Immature natural killer cell (primary cell): ENCODE measurements at places on chromosomes 1 and 21.

DNA sequence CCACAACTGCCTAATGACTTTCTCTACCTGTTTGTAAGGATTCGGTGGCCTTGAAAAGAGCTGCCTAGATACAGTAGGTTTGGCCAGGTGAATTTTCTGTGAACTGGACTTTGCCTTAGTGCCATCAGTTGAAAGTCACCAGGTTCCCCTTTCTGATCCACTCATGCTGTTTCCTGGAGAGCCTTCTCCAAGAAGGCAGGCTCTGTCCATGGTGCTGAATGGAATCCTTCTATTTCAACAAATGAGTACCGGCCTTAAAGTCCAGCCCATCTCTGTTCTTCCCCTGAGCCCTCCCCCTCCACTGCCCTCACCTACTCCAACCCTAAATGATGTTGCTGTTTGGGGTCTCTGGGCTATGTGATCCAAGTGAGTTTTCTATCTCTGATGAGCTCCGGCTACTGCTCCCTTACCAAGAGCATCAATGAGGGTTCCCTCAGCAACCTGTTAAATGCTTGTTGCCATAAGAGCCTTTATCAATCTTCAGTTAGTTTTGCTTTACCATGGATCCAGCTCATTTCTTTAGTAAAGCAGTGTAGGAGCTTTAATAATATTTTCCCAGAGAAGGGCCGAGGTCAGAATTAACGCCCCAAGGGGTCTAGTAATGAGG, 500.4 kb downstream of the PTPRU start:
- no peak for DNase-seq

GRCh38 chr1:150596095-150596892, 16.9 kb upstream of the MCL1 start:
- no peak for DNase-seq

GRCh38 chr1:3470650-3471355, 16.3 kb downstream of the ARHGEF16 start:
- DNase-seq, result no peak

GRCh38 chr1:231691618-231692259, 65.1 kb downstream of the DISC1 start:
- no peak for DNase-seq

DNA sequence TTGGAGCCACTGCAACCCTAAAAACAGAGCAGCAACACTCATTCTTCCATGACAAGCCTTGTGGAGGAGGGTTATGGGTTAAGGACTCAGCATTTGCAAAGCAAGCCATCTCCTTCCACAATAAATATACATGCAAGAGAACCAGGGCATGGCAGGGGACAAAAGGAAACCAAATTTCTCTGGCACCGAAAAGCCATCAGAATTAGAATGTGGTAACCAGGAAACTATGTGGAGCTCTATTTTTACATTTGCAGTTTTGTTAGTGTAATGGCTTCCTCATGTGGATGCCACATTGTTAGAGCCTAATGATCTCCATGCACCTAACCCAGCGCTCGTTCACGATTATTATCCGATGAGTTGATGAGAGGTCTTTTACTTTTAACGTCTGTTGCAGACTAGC, 91.7 kb downstream of the NAV1 start:
- DNase-seq, result no peak
